Psoas muscle (tissue), 8 donors: ENCODE measurements at places on chromosomes 7 and 10. TPM values are rescaled to one million over a fixed set of nuclear protein-coding genes. Genes with fewer than 3 reads are reported as not detected.

TRPV6 gene
- total RNA-seq, result not detected

FOXL3 gene
- not detected for total RNA-seq

AKR1B15 gene
- total RNA-seq, result 49.9 TPM

TRIM4 gene
- 7.6 TPM for total RNA-seq

TSPAN14 gene
- 33.3 TPM for total RNA-seq

ALOX5 gene
- total RNA-seq, result 3.1 TPM

CTAGE15 gene
- 0.22 TPM for total RNA-seq

PHKG1 gene
- 49.2 TPM for total RNA-seq

PPP1R9A gene
- total RNA-seq, result 17.3 TPM

HGF gene
- total RNA-seq, result 2.0 TPM

GRCh38 chr10:48412081-48412480 lies 105.6 kb downstream of the MAPK8 start:
- no peak overlapping the region for H3K4me3 ChIP-seq
- H3K36me3 ChIP-seq, result peaks cover 3% of the 10 kb centered on the region
- no peak for DNase-seq
- no peaks in the 10 kb centered on the region for H3K4me1 ChIP-seq

DNA sequence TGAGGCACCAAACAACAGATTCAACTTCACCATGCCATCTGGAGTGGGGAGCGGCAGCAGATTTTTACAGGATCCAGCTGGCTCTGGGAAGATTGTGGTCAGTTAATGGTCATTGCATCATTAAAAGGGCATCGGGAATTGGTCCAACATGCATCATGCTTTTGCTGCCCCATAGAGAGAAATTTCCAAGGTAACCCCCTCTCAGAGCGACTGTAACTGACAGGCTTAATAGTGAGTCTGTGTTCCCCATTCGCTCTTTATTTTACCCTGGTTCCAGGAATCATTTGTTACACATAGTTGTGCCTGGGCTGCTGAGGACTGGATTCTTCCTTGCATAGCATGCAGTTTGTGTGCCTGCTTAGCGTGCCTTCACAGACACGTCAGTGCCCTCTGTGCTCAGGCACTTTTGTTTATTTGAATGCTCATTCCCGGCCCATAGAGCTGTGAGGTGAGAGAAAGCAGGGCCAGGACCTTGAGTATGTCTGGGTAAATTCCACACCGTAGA lies 49.9 kb downstream of the CDHR3 start:
- no peaks in the 10 kb centered on the region for H3K27me3 ChIP-seq
- no peak for DNase-seq
- no peak overlapping the region for H3K4me3 ChIP-seq
- H3K4me1 ChIP-seq, result peaks cover 6% of the 10 kb centered on the region
- no peaks in the 10 kb centered on the region for H3K36me3 ChIP-seq
- no peak overlapping the region for H3K27ac ChIP-seq

DNA sequence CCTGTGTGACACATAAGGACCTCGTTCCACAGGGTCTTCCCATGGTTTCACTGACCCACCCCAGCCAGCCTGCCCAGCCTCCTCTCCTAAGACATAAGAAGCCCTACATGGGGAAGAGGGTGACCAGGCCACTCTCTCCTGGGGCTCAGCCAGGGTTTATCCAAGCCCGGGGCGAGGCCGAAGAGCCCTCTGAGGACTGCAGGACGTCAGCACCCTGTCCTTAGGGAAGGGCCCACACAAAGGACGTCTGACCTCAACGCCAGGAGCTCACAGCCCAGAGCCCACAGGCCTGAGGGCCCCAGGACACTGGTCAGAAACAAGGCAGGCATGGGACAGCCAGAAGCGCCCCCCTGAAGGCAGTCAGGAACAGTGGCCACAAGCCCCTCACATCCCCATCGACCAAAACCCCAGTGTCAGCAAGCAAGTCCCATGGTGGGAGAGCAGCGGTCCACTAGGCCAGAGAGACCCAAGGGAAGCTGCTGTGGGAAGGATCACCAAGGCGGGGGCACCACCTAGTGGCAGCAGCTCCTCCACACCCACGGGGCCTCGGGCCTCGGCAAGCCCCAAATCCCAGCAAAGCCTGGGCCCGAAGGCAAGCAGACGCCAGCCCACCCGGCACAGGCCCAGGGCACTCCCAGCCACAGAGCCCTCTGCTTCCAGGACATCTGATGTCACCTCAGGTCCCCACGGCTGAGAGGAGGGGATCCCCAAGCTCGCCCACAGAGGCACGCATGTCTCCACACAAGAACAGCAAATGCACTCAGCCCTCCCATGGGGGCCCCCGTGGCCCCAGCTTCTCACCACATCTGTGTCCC lies 23.4 kb downstream of the MAD1L1 start:
- no peak overlapping the region for H3K4me3 ChIP-seq
- H3K27me3 ChIP-seq, result no peaks in the 10 kb centered on the region
- peak; percentile 85 for DNase-seq
- no peak overlapping the region for H3K27ac ChIP-seq
- H3K36me3 ChIP-seq, result no peaks in the 10 kb centered on the region
- no peaks in the 10 kb centered on the region for H3K4me1 ChIP-seq

DNA sequence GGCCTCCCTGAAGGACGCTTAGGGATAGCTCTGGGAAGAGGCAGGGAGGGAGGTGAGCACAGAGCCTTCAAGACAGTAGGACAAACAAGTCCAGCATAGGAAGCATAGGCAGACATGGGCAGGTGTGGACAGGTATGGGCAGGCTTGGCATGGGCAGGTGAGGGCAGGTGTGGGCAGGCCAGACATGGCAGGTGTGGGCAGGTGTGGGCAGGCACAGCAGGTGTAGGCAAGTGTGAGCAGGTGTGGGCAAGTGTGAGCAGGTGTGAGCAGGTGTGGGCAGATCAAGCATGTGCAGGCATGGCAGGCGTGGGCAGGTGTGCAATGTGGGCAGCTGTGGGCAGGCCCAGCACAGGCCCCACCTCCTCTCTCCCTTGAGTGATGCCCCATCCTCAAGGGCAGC lies 148.8 kb upstream of the ZMIZ1 start:
- H3K4me1 ChIP-seq, result no peaks in the 10 kb centered on the region
- no peak for DNase-seq
- no peaks in the 10 kb centered on the region for H3K27me3 ChIP-seq
- H3K4me3 ChIP-seq, result no peak overlapping the region

DNA sequence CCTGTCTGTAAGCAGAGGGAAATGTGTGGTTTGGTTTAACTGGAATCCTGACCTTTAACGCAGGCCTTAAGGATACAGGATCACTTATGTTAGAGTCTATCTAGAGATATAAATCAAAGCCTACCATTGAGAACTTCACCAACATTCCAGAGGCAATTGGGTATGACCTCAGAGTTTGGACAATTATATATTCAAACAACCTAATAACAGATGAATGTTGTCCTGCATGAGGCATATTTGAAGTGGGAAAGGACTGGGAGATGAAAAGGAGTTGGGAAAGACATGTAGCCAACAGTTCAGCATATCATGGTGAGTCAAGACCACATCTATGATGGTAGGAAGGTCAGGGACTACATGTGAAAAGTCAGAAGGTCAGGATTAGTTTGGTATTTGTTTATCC lies 274.2 kb downstream of the DOCK4 start:
- H3K27ac ChIP-seq, result no peak overlapping the region
- H3K27me3 ChIP-seq, result no peaks in the 10 kb centered on the region
- DNase-seq, result no peak
- H3K4me3 ChIP-seq, result no peak overlapping the region

GRCh38 chr10:6956562-6956961 lies 376.5 kb upstream of the PRKCQ start:
- no peak overlapping the region for H3K27ac ChIP-seq
- H3K4me3 ChIP-seq, result no peak overlapping the region
- H3K4me1 ChIP-seq, result no peaks in the 10 kb centered on the region
- no peak for DNase-seq
- peaks cover 1% of the 10 kb centered on the region for H3K27me3 ChIP-seq

DNA sequence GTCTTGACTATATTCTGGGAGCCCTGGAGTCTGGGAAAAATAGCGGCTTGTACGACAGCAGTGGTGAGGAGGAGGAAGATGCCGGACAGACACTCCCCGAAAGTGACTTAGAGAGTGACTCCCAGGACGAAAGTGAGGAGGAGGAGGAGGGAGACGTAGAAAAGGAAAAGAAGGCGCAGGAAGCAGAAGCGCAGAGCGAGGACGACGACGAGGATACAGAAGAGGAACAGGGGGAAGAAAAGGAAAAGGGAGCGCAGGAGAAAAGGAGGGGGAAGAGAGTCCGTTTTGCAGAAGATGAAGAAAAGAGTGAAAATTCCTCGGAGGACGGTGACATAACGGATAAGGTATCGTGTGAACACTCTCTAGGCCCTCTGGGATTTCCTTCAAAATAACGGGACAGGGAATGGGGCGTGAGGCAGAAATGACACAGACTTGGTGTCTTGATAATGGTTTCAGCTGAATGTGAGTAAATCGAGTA lies 908 bp downstream of the NOM1 start:
- peaks cover 19% of the 10 kb centered on the region for H3K4me1 ChIP-seq
- peak overlapping the region; percentile 75 for H3K27ac ChIP-seq
- peak overlapping the region; percentile 97 for H3K4me3 ChIP-seq
- peaks cover 14% of the 10 kb centered on the region for H3K36me3 ChIP-seq
- H3K27me3 ChIP-seq, result no peaks in the 10 kb centered on the region

DNA sequence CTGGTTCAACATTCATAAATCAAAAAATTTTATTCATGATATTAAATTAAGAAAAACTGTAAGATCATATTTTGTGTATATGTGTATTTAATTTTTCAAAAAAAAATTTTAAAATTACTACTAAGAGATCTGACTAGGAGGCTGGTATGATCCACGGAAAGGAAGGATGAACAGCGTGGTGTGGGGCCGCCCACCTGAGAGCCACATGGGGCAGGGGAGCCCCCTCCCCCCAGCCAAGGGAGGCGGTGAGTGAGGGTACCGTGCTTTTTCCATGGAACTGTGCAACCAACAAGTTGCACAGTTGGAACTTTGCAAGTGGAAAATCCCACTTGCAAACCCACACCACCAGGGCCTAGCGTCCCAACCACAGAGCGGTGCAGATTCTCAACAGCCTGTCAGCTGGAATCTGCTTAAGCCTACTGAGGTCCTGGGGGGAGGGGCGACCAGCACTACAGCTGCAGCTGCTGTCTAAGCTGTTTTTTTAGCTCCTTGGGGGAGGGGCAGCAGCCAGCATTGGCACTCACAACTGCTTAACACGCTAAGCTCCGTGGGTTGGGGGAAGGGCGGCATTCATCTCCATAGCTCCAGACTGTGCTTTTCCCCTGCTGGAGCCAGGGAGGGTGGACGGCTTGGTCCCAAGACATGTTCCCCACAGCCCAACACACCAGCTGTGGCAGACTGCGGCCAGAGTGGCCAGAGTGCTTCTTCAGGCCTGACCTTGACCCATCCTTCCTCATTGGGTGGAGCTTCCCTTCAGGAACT lies 94.2 kb upstream of the IGFBP3 start:
- H3K27ac ChIP-seq, result no peak overlapping the region
- no peak overlapping the region for H3K4me3 ChIP-seq
- H3K36me3 ChIP-seq, result no peaks in the 10 kb centered on the region
- H3K27me3 ChIP-seq, result no peaks in the 10 kb centered on the region
- H3K4me1 ChIP-seq, result no peaks in the 10 kb centered on the region

GRCh38 chr7:114959931-114960330 lies 38.0 kb downstream of the MDFIC start:
- no peaks in the 10 kb centered on the region for H3K4me1 ChIP-seq
- no peak for DNase-seq
- no peak overlapping the region for H3K4me3 ChIP-seq
- H3K27ac ChIP-seq, result no peak overlapping the region
- H3K36me3 ChIP-seq, result no peaks in the 10 kb centered on the region

DNA sequence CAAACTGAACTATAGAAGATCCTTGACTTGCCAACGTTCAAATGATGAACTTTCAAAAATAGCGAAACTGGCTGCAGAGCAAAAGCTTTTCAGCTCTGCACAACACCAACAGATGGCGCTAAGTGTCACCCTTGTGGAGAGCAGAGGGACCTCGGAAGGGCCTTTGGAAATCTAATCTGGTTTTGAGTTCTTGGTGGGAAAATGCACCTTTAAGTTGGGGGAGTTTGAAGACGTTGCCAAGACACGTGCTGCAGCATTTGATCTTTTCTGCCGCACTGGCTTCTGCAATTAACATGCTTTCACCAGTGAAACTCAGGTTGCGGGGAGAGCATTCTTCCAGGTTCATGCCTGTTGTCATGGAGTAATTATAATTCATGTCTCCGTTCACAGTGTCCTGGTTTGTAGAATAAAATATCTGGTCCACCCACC lies 26.3 kb upstream of the WDR11 start:
- no peak overlapping the region for H3K27ac ChIP-seq
- no peak overlapping the region for H3K4me3 ChIP-seq
- no peaks in the 10 kb centered on the region for H3K36me3 ChIP-seq

DNA sequence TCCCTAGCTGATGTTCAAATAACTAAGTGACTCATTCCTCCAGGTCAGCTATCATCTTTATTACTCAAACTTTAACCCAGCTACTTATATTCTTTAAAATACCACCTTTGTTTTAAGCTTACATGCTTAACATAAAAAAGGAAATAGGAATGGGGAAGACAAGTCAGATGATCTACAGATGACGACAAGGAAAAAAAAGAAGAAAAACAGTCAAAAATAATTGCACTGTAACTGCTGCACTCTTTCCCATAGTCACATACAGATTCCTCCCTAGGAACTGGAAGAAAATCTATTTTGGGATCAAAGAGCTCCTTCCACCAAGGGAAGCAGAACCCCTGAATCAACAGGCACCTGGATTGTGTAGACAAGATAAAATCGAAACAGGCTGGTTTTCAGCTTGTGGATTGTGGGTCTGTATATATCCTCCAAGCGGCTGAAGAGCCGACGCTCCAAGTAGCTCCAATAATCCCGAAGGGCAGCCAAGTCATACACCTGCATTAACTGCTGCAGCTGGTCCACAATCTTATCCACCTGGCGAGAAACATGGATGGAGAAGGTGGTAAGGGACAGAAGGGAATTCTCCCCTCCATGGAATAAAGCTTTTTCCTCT lies 2.0 kb downstream of the WDR91 start:
- H3K4me3 ChIP-seq, result peak overlapping the region; percentile 23
- H3K36me3 ChIP-seq, result peaks cover 26% of the 10 kb centered on the region
- DNase-seq, result no peak
- H3K4me1 ChIP-seq, result peaks cover 12% of the 10 kb centered on the region
- H3K27me3 ChIP-seq, result no peaks in the 10 kb centered on the region

DNA sequence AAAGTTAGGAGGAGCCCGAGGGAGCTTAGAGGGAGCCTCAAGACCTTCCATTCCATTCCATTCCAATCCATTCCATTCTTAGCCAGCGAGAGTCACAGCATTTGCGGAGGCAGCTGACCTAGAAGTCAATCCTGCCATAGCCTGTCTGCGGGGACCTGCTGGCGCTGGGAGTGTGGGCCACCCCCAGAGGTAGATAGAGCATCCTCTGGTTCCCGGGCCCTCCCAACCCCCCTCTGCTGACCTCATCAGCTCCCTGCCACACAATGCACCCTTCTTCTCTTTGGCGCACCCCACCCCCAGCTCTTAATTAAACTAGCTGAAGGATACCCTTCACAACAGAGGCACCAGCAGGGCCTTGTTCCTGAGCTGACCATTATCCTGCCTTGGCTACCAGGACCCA lies 152.5 kb upstream of the ZMIZ1 start:
- peak; percentile 28 for DNase-seq
- no peaks in the 10 kb centered on the region for H3K36me3 ChIP-seq
- H3K4me3 ChIP-seq, result no peak overlapping the region

- DNase-seq, result no peak
- no peaks in the 10 kb centered on the region for H3K36me3 ChIP-seq
- H3K4me3 ChIP-seq, result no peak overlapping the region
Observed at GRCh38 chr7:142468871-142469665, 211.2 kb upstream of the PRSS58 start.

- H3K27ac ChIP-seq, result no peak overlapping the region
- no peaks in the 10 kb centered on the region for H3K36me3 ChIP-seq
- no peaks in the 10 kb centered on the region for H3K4me1 ChIP-seq
Observed at GRCh38 chr7:72249106-72249505, 163.0 kb downstream of the CALN1 start.
